ENCODE measurements at places on chromosomes 16 and 17.
A peak's percentile ranks its signal among the peaks of the same experiment; 100 is the strongest.

GRCh38 chr17:56506349-56506748 is 87.2 kb upstream of the NOG start:
- no peak for DNase-seq

GRCh38 chr16:67731753-67732095 is 12.6 kb upstream of the GFOD2 start:
- DNase-seq, result peak; percentile 13

GRCh38 chr17:29663155-29663554 is 40.4 kb upstream of the CORO6 start:
- peak; percentile 38 for DNase-seq

DNA sequence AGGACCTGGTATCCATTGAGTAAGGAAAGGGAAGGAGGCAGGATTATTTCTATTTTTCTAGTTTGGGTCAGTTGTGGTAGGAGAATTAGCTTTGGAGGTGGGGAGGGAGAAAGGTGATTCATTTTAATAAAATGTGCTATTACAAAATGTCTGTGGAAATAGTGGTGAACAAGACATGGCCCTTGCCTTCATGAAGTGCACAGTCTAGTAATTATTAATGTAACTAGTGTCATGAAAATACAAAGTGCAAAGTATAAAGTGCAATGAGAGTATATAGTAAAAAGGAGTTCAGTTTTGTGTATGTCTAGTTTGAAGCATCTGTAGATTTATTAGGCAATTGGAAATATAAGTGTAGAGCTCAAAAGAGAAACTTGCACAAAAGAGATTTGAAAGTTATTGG is 11.9 kb downstream of the NFATC3 start:
- DNase-seq, result no peak

GRCh38 chr17:82871056-82871775 is 31.4 kb upstream of the ZNF750 start:
- no peak for DNase-seq

DNA sequence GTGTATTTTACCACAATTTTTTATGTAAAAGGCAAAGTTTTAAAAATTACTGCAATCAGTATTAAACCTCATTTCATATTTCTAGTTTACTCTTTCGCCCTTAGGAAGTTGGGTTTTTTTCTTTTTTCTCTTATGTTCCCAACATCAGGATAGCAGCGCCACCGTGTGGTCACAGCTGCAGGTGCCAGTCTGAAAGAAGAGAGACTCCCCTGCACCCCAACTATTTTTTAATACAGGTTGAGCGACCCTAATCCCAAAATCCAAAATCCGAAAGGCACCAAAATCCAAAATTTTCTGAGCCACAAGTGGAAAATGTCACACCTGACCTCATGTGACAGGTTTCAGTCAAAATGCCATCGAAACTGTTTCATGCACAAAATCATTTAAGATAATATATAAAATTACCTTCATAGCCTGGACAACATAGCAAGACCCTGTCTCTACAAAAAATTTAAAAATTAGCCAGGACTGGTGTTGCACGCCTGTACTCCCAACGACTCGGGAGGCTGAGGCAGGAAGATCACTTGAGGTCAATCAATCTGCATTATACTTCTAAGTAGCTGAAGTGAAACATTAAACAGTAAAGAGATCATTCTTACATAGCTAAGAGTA is 21.8 kb upstream of the ASGR2 start:
- peak; percentile 9 for DNase-seq

- DNase-seq, result no peak
These were observed 10.5 kb upstream of the C17orf58 start for GRCh38 chr17:68006797-68007196.

- no peak for DNase-seq
These were observed 98.7 kb upstream of the ZNF750 start for GRCh38 chr17:82938486-82938872.

DNA sequence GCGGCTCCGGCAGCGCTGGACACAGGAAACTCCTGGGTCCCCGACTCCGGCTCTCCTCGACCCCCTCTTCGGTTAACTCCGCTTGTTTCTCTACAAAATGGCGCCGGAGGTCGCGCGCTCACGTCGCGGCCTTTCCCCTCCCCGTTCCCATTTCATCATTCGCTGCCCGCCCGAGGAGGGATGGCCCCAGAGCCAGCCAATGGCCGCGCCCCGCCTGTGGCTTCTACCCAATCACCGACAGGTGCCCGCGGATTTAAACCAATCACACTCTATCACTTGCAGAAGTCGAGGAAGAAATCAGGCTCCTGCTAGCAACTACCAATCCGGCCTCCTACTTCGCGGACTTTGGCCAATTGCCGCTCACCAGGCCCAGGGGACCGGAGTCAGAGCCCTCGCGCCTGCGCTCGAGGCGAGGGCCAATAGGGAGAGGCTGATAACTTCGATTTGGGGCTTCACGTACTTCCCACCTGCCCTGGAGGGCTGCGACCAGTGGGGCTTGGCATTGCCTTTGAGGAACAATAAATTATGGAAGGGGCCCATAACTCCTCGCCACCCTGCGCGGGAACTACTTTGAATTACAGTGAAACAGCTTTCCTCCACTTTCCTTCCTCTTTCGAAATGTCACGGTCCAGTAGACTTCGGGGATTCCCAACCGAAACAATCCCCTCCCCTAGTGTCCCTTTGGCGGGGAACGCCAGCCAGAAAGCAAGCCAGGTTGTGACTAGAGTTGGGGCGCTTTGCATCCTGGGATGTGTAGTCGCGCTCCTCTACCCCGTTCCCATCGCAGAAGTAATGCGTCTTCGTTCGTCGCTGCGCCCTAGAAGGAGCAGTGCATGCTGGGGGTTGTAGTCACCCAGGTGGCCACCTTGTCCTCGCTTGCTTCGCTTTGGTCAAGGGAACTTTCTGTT is at the start of gene CNOT1:
Gene CNOT1, minus strand, starts transcription at position 94 of the 908 bp plus-strand sequence. CDS start 30,489 bp downstream, outside the sequence.
- peak; percentile 91 for DNase-seq

GRCh38 chr17:3669548-3669947 is 936 bp downstream of the EMC6 start:
- no peak for DNase-seq
